Esophagus squamous epithelium (tissue), 5 donors: ENCODE measurements at places on chromosomes 11 and 22.

- no peak for DNase-seq
Observed at GRCh38 chr11:57231539-57232253, 5.4 kb downstream of the APLNR start.

GRCh38 chr11:134663506-134664313 lies 251.7 kb upstream of the B3GAT1 start:
- DNase-seq: no peak

- DNase-seq: no peak
Observed at GRCh38 chr22:47837703-47838102, 1075.3 kb downstream of the TBC1D22A start.

GRCh38 chr11:2388431-2389376 lies 11.6 kb downstream of the CD81 start:
- no peak for DNase-seq

- DNase-seq: no peak
Observed at GRCh38 chr11:62333768-62334167, 3.5 kb upstream of the ASRGL1 start.

- no peak for DNase-seq
Observed at GRCh38 chr11:8691601-8692000, 9.0 kb downstream of the RPL27A start.

GRCh38 chr11:124079631-124080326 lies 35.5 kb upstream of the VWA5A start:
- DNase-seq: no peak

- no peak for DNase-seq
Observed at GRCh38 chr11:127242676-127243075, 242.1 kb upstream of the KIRREL3 start.

DNA sequence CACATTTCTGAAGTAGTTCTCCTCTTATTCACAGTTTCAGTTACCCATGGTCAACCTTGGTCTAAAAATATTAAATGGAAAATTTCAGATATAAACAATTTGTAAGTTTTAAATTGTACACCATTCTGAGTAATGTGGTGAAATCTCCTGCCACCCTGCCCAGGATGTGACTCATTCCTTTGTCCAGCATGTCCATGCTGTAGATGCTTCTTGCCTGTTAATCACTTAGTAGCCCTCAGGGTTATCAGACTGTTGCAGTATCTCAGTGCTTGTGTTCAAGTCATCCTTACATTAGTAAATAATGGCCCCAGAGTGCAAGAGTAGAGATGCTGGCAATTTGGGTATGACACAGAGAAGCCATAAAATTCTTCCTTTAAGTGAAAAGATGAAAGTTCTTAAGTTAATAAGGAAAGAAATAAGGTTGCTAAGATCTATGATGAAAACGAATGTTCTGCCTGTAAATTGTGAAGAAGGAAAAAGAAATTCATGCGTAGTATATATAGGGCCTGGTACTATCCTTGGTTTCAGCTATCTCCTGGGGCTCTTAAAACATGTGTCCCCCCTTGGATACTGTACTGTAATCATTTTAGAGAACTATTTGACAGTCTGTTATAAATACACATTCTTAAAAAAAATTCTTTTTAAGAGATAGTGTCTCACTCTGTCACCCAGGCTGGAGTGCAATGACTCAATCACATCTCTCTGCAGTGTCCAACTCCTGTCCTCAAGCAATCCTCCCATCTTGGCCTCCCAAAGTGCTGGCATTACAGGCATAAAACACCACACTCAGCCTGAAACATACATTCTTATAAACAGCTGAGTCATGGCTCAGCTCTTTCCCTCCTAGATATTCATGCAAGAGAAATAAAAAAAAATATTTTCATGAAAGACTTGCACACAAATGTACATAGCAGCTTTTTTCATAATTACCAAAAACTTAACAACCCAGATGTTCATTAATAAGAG lies 31.3 kb downstream of the MTNR1B start:
- DNase-seq: no peak

GRCh38 chr11:19882356-19882755 lies 169.7 kb downstream of the NAV2 start:
- DNase-seq: no peak

DNA sequence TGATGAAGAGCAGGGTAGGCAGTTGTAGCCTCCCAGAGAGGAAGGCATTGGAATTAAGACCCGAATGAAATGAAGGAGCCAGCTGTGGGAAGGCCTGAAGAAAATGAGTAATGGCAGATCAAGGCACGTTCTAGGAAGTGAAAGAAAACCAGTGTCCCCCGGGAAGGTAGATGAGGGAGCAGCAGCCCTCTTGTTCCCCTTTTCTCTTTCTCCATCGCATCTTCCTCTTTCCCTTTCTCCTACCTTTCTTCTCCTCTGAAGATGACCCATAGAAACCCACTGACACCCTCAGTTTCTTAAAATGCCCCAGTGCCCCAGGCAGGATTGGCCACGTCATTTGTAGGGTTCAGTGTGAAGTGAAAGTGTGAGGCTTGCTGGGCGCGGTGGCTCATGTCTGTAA lies 172.6 kb upstream of the SEZ6L start:
- no peak for DNase-seq
